ENCODE measurements at places on chromosomes 16 and 17. TPM values are rescaled to one million over a fixed set of nuclear protein-coding genes. Genes with fewer than 3 reads are reported as not detected.

The TMC8 gene
- 1.4 TPM for total RNA-seq

The RNF112 gene
- total RNA-seq: 1.7 TPM

The GAS2L2 gene
- total RNA-seq: not detected

The SLC25A11 gene
- total RNA-seq: 36.8 TPM

The KRT20 gene
- total RNA-seq: not detected

The SLC35G6 gene
- not detected for total RNA-seq

The SMPD3 gene
- 1.3 TPM for total RNA-seq

The CBX2 gene
- total RNA-seq: 0.54 TPM

The CCL3 gene
- total RNA-seq: not detected

The P2RX5 gene
- total RNA-seq: 0.54 TPM

The ETV4 gene
- total RNA-seq: 1.1 TPM

The CNTROB gene
- total RNA-seq: 25.8 TPM

The SOCS1 gene
- 11.3 TPM for total RNA-seq

The IGFALS gene
- 4.2 TPM for total RNA-seq

The TMEM132E gene
- total RNA-seq: not detected

The PPL gene
- total RNA-seq: 84.9 TPM

The AOC3 gene
- 4.4 TPM for total RNA-seq

The ADAD2 gene
- total RNA-seq: 0.24 TPM

The CLEC19A gene
- total RNA-seq: not detected

The NPIPB9 gene
- total RNA-seq: 1.2 TPM

The RAD51C gene
- total RNA-seq: 11.6 TPM

The USP6 gene
- 0.54 TPM for total RNA-seq

The CFAP20 gene
- total RNA-seq: 48.7 TPM

The HBA2 gene
- total RNA-seq: 69.9 TPM

The ZG16B gene
- not detected for total RNA-seq

The RAP1GAP2 gene
- 6.9 TPM for total RNA-seq

The OTOA gene
- total RNA-seq: not detected

The ACSM2A gene
- 0.56 TPM for total RNA-seq

Measured in thyroid gland (tissue), 4 donors.